ENCODE measurements at places on chromosomes 11 and 22. TPM values are rescaled to one million over a fixed set of nuclear protein-coding genes. Genes with fewer than 3 reads are reported as not detected.

MYOD1 gene
- 100 TPM for polyA plus RNA-seq

OR5A1 gene
- not detected for polyA plus RNA-seq

SLC6A5 gene
- not detected for polyA plus RNA-seq

ZNRF3 gene
- polyA plus RNA-seq = 11.7 TPM

PGM2L1 gene
- 4.6 TPM for polyA plus RNA-seq

PDGFD gene
- polyA plus RNA-seq = 19.1 TPM

CEND1 gene
- polyA plus RNA-seq = 0.67 TPM

RASD2 gene
- 25.4 TPM for polyA plus RNA-seq
